ENCODE measurements at places on chromosomes 12 and 14.

DNA sequence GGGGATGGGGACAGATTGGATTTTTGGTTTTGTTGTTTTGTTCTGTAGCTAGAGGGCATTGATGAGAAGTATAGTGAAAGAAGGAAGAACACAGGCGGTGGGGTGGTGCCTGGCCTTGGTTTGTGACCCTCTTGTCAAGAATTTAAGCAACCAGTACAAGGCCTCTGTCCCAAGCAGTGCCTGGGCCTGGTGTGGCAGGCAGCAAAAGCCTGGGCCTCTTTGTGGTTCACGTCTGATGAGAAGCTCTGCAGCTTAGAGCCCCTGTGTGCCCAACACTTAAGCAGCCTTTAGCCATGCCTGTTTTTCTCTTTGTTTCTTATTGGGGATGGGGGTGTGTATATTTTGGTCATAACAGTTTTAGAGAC lies 98.0 kb downstream of the PPP2R5C start:
- no peak for DNase-seq

- no peak for DNase-seq
Observed at GRCh38 chr14:32166029-32166428, 35.8 kb upstream of the RNU6-7 start.

- DNase-seq = no peak
Observed at GRCh38 chr12:52461693-52462092, 9.7 kb upstream of the KRT6B start.

- DNase-seq = no peak
Observed at GRCh38 chr14:36485773-36486172, 34.3 kb downstream of the NKX2-1 start.

GRCh38 chr14:21498540-21499526 lies 12.3 kb downstream of the METTL3 start:
- DNase-seq = peak; percentile 47

- no peak for DNase-seq
Observed at GRCh38 chr14:92785667-92786426, 8.3 kb upstream of the GOLGA5 start.

GRCh38 chr14:37870632-37871346 lies 275.4 kb downstream of the TTC6 start:
- DNase-seq = no peak

GRCh38 chr14:68922201-68922621 lies 56.9 kb downstream of the ACTN1 start:
- DNase-seq = no peak

DNA sequence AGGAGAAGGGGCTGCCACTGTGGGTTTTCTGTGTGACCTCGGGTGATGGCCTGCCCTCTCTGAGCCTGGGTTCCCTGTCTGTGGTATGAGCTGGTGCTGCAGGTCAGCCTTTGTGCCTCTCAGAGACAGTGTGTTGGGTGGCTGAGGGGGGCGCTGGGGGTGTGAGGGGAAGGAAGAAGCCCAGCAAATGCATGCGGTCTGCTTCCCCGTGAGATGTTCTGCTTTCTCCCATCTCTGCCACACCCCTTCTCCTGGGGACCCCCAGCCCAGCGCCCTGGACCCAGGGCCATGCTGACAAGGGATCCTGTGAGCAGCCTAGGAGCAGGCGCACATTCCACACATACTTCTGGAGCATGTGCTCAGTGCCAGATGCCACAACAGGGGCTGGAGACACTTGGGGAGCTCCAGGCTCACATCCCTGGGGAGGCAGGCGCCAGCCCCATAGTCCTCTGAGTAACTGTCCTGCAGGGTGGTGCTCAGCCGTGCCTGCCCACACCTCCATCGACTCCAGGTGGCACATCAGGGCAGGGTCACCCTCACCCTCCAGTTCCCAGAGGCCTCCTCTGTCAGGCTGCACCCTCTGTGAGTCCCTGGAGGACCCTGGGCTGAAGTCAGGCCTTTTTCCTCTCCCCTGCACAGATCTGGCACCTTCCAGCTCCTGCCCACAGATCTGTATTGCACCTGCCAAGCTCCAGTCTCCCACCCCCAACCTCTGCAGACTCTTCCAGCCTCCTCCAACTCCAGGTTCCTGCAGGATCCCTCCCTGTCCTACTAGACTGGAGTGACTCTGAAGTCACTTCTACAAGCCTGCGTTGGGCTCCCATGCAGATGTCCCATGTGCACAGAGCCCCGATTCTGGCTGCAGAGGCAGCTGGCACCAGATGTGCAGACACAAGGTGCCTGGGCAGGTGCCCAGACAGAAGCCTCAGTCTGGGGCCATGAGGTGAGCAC lies 205.6 kb downstream of the KIF26A start:
- no peak for DNase-seq

GRCh38 chr12:45654002-45654665 lies 75.4 kb upstream of the ARID2 start:
- no peak for DNase-seq

GRCh38 chr12:95790033-95790916 lies at the start of gene NTN4:
Gene NTN4, minus strand, starts transcription at chr12:95790764. Its CDS starts 455 bp downstream, at chr12:95790309.
- DNase-seq = peak; percentile 5

DNA sequence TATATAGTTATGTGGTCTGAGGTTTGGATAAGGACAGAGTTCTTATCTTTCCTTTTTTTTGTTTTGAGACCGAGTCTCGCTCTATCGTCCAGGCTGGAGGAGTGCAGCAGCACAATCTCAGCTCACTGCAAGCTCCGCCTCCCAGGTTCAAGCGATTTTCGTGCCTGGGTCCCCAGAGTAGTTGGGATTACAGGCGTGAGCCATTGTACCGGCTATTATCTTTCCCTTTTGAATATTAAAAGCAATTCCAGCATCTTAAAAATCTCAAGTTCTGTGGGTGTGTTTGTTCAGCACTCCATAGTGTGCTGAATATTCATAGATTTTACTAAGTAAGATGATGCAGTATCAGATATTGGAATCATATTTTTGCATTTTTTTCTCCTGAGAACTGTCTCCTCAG lies 404.4 kb upstream of the RGS6 start:
- no peak for DNase-seq

DNA sequence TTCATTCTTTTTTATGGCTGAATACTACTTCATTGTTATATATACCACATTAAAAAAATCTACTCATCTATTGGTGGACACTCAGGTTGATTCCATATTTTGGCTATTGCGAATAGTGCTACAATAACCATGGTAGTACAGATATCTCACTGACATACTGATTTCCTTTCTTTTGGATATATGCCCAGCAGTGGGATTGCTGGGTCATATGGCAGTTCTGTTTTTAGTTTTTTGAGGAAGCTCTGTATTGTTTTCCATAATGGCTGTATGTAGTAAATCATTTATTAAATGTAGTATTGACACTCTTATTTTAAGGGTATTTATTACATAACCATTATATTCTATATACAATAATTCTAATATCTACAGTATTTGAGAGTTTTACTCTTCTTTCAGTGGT lies 43.7 kb downstream of the PTCSC3 start:
- DNase-seq = no peak

GRCh38 chr12:124675881-124676713 lies 108.7 kb upstream of the NCOR2 start:
- DNase-seq = no peak

DNA sequence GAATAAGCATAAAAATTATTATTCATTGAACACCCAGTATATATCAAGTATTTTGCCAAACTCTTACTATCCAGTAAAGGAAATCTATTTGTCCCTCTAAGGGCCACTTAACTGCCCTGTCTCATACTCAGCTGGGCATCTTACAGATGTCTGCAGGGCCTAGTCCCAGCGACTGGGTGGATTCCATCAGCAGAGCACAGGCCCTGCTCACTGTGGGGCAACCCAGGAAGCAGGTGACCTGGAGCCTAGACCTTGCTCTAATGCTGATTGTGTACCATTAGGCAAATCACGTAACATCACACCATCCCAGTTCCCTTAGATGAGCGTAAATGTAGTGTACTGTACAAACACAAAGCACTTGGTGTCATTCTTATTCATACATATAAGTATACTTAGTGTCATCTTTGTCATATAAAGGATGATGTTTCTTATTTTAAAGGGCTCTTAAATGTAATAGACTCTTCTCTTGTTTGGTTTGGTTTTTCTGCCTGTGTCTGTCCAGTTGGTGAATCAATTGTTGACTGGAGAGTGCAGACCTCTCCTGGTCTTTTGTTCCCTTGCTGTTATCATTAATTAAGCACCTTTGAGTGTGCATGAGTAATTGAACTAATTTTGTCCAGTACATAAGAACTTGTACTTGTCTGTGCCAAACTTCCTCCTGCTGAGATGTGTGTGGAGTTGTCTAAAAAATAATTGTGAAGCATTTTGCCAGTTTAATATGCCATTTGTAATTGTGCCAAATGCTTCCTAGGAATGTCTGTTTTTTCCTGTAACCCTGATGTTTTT lies 49.3 kb downstream of the RAB35 start:
- no peak for DNase-seq

DNA sequence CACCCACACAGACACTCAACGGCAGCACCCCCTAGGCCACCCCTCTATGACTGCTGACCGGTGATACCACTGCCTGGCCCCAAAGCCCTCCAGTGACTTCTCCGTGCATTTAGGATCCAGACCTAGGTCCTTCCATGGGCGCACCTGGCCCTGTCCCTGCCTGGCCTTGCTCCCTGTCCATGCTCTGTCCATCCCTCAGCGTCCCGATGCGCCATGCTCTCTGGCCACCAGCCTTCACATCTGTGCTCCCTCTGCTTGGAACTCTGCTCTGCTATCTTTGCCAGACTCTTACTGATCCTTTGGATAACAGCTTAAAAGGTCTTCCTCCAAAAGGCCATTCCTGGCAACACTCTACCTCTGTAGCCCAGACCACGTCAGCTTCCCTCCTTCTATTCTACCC lies 25.4 kb upstream of the HDAC7 start:
- no peak for DNase-seq

DNA sequence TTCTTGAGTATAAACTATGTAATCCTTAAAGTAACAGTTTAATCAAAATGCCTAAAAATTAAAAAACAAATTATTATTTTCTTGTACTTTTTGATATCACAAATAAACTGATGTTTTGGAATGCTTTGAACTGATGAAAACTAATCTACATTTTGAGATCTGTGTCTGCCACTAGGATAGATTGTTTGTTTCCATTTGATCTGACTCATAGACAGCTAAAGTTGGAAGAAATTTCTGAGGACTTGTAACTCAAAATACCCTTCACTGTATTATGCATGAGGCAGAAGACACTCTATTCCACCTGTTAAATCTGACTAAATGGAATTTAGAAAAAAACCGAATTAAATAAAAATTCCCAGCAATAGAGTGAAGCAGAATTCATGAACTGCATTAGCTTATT lies 1400.0 kb upstream of the FLRT2 start:
- no peak for DNase-seq

DNA sequence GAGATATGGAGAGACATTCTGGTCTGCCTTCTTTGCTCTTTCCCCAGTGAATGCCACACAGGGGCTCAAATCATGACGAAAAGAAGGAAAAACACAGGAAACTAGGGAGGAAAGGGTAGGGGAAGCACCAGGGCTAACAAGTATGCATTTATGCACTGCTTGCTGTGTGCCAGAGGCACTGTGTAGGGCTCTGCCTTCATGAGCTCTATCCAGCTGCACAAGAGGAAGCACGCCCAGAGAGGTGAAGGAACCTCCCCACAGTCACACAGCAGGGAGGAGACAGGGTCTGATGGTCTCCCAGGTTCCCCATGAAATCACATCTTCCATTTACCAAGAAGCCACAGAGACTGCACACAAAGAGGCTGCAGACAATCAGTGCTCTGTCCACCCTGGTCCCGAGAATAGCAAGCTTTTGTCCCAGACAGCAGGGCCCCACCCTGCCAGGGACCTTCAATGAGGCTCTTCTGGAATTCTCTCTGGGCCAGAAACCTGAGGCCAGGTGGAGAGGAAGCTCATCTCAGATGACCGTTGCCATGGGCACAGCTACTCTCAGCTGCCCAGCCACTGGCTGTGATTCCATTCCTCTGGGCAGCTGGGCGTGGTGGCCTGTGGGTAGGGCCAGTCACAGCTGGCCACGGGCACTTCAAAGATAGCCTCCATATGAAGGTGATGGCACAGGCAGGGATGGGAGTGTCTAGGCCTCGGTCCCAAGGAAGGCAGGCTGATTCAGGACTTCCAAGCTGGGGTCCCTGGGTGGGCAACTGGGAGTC lies 7.3 kb upstream of the TRPV4 start:
- no peak for DNase-seq

GRCh38 chr14:70780396-70781075 lies 28.8 kb downstream of the MAP3K9 start:
- no peak for DNase-seq

GRCh38 chr12:124703856-124704255 lies 136.4 kb upstream of the NCOR2 start:
- DNase-seq = no peak

GRCh38 chr14:100640471-100641273 lies 53.5 kb upstream of the BEGAIN start:
- peak; percentile 83 for DNase-seq

- DNase-seq = no peak
Observed at GRCh38 chr12:42360747-42361403, 34.9 kb downstream of the PPHLN1 start.

DNA sequence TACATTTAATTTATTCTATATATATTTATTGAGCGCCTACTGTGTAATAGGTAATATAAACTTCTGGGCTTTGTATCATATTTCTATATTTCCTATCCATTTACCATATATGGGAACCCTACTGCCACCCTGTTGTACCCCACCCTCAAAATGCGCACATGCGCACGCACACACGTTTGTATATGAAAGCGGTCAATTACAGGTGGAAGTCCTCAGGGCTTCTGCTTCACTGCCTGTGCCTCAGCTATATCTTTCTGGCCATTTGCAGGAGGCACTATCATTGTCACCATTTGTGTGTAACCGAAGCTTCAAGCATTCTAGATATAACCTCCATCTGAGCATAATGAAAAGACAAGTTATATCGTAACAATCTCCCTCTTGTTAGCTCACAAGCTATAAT lies 31.3 kb upstream of the KCNMB4 start:
- DNase-seq = no peak

- DNase-seq = no peak
Observed at GRCh38 chr12:6500466-6500865, 6.6 kb downstream of the NCAPD2 start.

- peak; percentile 15 for DNase-seq
Observed at GRCh38 chr14:101814934-101815333, 53.4 kb downstream of the PPP2R5C start.

DNA sequence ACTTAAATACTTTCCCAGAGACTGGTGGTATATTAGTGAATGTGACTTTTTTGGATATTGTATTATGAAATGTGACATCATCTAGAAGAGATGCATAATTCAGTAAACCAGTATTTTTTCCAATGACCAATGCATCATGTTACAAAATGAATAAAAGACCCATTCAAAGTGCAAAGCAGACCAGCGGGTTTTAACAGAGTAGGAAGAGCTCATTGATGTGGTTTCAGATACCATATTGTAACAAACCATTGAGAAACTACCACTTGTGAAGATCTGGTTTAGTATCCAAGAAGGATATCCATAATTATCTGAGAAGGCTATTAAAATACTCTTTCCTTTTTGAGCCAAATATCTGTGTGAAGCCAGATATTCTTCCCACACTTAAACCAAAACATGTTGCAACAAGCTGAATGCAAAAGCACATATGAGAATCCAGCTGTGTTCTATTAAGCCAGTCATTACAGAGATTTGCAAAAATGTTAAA lies 47.7 kb downstream of the MVK start:
- DNase-seq = no peak
